ENCODE measurements at places on chromosomes 11 and 22. TPM values are rescaled to one million over a fixed set of nuclear protein-coding genes. Genes with fewer than 3 reads are reported as not detected.

Gene CNTF
- total RNA-seq, result 5.9 TPM

Gene OR8G5
- not detected for total RNA-seq

Gene LRRC74B
- 0.17 TPM for total RNA-seq

Gene SCGB1C1
- not detected for total RNA-seq

Gene C11orf91
- not detected for total RNA-seq

Gene NXPE1
- not detected for total RNA-seq

All from B cell (primary cell).